HS-27A (cell line): ENCODE measurements at places on chromosomes 6 and 20.

DNA sequence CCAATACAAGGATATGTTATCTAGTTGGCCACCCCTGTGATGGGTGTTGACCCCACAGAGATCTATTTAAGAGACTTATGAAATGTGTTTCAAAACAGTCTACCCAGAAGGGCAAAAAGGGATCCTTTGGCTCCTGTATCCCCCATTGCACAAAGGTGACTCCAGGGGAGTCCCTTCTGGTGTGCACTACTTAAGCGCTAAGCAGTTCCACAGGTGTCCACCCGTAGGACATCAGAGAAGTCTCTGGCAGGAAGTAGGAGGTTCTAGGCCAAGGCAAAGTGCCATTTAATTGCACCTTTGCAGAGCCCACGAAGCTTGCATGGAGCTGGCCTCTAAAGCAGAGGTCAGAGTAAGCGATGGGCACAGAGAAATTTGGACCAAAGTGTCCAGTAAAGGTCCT is 147.7 kb downstream of the MRPL14 start:
- no peak for DNase-seq

GRCh38 chr6:6866656-6867403 is 240.9 kb upstream of the RREB1 start:
- DNase-seq: no peak

GRCh38 chr6:26122005-26122388 is 34.8 kb downstream of the HFE start:
- DNase-seq: no peak

DNA sequence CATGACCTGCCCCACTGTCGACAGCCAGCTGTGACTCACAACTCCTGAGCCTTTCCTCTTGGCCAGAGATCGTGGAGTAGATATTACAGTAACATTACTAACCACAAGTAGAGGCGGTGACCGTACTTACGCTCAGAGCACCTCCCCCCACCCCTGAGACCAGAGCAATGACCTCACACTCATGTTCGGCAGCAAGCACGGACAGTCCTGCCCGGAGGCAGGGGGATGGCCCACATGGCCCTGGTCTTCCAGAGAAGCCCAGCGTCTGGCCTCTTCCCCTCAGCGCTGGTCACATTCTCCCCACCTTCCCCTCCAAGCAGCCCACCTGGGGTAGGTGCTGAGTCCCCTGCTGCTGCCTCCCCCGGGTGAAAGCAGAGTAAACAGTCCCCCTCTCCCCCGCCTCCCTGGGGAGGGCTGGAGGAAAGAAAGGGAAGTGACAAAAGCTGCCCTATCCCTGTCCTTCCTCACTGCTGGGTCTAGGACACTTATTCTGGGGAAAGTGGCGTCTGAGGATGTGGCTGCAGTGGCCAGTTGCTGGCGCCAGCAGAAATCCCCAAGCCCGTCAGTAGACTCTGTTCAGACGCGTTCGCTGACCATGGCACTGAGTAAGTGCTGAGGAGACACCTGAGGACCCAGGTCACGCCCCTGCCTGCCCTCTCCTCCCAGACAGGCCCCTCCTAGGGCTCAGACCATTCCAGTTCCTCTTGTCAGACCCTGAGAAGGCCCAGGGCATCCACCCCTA is 68.5 kb downstream of the MRPL14 start:
- DNase-seq: peak; percentile 95

DNA sequence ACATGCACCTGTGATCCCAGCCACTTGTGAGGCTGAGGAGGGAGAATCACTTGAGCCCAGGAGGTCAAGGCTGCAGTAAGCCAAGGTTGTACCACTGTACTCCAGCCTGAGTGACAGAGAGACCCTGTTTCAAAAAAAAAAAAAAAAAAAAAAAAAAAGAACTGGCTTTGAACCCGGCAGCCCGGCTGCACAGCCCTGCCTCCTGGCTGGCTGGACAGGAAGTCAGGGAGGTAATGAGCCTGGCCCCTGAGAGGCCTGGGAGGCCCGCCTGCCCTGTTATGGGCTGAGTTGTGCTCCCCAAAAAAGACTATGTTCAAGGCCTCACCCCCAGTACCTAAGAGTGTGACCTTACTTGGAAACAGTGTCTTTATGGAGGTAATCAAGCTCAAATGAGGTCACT is 65.6 kb downstream of the ABHD12 start:
- no peak for DNase-seq

DNA sequence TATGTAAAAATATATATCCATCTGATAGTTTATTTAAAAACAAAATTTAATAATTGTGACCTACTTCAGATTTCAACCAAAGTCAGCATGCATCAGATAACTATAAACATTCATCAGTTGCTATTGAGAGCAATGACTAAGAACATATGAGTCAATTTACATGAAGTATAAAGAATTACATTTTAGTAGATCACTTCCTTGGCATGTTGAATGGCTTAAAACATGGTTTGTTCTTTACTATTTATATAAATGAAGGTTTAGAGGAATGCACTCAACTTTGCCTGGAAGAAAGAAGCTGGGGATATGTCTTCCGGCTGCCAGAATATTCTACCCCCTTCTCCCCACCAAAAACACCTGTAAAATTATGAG is 6.4 kb upstream of the FAM217A start:
- no peak for DNase-seq

DNA sequence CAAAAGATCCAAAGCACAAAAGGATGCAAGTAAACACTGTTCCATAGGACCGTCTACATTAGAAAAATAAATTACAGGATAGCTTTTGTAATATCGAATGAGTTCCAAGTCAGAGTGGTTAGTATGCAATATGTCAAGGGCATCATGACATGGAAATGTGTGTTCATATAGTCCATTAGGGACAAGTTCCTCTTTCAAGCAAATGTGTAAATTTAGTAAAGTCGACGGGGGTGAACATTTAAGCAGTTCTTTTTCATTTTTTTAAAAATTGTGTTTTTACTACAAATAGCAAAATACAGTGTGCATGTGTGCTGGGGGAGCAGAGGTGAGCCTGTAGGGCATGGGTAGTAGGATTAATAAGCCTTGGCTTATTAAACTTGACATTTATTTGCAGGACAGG is 359.0 kb downstream of the ESR1 start:
- DNase-seq: no peak

GRCh38 chr6:79042088-79042798 is 35.8 kb downstream of the PHIP start:
- no peak for DNase-seq

DNA sequence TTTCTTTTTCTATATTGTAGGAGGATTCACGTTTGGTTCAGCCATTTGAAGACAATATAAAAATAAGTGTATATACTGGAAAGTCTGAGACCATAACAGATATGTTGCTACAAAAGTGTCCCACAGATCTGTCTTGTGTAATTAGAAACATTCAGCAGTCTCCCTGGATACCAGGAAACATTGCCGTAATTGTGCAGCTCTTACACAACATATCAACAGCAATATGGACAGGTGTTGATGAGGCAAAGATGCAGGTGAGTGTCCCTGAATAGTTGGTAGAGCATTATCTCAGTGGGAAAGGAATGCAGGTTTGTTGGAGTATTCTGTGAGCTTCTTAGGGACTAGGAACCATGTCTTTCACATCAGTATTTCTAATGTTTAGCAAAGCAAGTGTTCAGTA is 18.3 kb upstream of the ADGRF4 start:
- DNase-seq: no peak

GRCh38 chr6:39524007-39524406 is 201.2 kb downstream of the KIF6 start:
- DNase-seq: no peak

GRCh38 chr6:156752666-156753301 is 24.4 kb upstream of the ARID1B start:
- no peak for DNase-seq

DNA sequence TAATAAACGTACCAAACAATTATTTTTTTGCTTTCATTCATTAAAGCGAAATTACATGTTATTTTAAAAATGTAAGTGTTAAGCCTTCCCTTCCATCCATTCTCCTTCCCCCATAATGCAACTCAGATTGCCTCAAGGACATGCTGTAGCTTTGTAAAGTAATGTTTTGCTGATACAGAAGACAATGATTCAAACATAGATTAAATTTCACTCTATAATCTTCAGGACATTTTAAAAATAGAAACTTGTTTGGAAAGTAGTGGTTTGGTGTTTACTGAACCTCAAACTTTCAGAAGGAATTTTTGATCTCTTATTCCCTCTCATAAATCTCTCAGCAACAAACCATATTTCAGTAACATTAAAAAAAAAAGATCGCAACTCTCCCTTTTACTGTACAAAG is 350.9 kb upstream of the HSF2 start:
- no peak for DNase-seq

- DNase-seq: no peak
Observed at GRCh38 chr6:117142995-117143394, 122.4 kb upstream of the VGLL2 start.

DNA sequence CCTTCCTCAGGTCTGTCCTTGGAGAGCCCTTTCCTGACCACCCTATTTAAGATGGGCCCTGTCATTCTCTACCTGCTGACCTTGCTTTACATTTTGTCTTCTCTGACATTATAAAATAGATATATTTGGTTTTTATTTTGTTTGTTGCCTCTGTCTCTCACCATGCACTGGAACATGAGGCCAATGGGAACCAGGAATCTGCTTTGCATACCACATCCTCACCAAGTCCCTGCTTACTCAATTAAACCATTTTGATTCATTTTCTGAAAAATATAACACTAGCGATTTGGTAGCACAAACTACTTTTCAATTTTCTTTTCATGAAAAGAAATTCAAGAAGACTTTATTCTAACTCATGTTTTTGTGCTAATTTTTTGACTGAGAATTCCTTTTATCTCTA is 32.8 kb upstream of the POPDC3 start:
- no peak for DNase-seq

DNA sequence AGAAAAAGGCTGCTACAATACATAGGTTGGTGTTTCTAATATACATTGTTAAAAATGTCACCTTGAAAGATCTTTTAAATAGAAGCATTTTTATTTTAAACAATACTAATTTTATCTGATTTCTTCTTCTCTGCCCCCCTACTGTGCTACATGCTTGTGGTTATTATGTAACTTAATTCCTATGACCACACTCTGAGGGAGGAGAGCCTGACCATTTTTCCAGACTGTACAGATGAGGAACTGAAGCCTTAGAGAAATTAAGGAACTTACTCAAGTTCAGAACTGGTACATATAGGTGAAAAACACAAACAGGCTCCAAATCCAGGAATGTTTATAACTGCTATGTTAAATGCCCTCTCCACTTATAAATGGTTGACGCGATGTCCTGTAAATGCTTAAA is 43.4 kb upstream of the ARHGAP18 start:
- no peak for DNase-seq

DNA sequence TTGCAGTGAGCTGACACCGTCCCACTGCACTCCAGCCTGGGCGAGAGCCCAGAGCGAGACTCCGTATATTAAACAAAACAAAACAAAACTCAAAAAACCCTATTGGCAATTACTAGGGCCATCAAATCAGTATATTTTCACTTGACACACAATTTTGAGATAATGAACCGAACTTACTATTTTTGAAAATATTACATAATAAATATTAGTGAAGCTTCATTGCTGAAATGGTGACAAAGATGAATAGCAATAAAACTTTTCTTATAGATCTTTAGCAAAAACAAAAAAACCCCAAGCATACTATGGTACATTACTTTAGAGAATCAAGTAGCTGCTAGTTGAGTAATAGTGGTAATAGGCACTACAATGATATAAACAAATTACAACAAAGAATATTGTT is 113.0 kb downstream of the ATG5 start:
- DNase-seq: no peak

GRCh38 chr6:42236682-42237473 is 19.2 kb upstream of the MRPS10 start:
- DNase-seq: no peak

- DNase-seq: no peak
Observed at GRCh38 chr6:39791850-39792539, at the start of gene DAAM2. DAAM2 (plus strand) TSS chr6:39792376; CDS start chr6:39856303, 63,927 bp downstream.

DNA sequence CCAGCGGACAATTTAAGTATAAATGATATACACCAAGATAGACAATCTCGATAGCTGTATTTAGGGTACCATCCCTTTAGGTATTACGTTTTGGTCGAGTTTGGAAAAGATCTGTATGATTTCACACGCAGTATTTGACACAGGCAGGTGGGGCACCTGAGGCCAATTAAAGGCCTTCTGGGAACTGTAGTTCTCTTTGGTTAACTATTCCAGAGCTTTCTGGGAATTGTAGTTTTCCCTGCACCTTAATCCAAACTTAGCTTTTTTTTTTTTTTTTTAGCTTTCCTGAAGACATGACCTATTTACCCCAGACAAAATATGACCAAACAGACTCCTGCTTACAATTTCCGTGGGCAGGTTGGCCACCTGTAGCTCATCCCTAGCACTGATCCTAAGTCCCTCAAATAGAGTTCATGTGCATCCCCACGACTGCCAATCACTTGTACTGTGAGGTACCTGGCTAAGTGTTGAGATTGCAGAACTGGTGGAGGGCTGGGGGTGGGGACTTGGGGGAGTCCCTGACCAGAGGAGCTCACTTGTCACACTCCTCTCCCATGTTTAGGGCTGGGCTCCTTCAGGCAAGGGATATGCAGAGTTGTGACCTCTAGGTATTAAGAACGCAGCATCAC is 999 bp upstream of the EHMT2 start:
- peak; percentile 33 for DNase-seq

GRCh38 chr6:118912646-118913045 is 18.7 kb downstream of the ASF1A start:
- no peak for DNase-seq

DNA sequence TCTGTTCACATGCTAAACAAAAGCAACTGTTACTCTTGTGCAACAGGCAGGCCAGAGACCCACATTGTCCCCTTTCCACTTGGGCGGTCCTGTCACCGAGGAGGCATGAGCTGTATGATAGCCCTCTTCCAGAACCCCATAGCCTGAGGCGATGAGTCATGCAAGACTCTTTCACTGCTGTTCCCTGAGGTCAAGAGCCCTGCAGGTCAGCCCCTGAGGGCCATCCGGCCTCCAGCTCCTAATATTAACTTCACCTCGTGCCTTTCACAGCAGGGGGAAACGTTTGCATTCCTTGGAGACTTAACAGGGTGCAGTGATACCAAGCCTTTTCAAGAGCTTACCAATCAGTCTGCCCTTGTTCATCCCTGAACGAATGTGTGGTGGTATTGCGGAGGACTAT is 253.3 kb upstream of the ECI2 start:
- DNase-seq: no peak

DNA sequence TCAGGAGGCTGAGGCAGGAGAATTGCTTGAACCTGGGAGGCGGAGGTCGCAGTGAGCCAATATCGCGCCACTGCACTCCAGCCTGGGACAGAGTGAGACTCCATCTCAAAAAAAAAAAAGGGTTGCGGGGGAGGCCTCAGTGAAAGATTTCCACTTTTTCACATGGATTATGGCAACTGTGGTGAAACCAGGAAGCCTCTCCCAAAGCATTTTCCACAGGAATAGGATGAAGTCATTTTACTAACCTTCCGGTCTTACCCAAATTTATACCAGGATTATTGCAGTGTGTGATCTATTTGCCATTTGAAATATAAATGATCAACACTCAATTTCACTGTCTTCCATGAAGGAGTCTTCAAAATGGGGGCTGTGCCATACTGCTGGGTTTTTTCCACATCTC is 93.6 kb upstream of the FAM8A1 start:
- DNase-seq: no peak

GRCh38 chr6:130620338-130620781 is 206.8 kb upstream of the SMLR1 start:
- no peak for DNase-seq
